CD4-positive, alpha-beta memory T cell (primary cell): ENCODE measurements at places on chromosomes 3 and 15. TPM values are rescaled to one million over a fixed set of nuclear protein-coding genes. Genes with fewer than 3 reads are reported as not detected.

The PCCB gene
- 12.4 TPM for total RNA-seq

The RASL12 gene
- not detected for total RNA-seq

DNA sequence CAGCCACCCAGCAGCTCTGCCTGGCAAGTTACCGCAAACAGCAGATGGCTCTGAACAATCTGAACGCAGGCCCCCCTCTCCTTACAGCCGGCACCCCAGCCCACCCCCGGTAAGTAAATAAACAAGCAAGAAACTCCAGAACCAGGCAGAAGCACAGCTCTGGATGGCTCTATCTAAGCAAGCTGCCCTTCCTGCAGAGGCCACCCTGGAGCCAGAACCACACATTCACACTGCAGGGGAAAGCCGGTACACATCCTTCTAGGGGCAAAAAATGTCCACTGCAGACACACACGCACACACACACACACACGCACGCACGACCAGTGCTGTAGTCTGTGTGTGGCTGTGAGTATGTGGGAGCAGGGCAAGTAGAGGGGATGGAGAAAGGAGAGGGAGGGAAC lies 63.9 kb downstream of the ADCY5 start:
- DNase-seq, result no peak

GRCh38 chr3:104397713-104398112 lies 969.0 kb upstream of the ALCAM start:
- DNase-seq, result no peak

DNA sequence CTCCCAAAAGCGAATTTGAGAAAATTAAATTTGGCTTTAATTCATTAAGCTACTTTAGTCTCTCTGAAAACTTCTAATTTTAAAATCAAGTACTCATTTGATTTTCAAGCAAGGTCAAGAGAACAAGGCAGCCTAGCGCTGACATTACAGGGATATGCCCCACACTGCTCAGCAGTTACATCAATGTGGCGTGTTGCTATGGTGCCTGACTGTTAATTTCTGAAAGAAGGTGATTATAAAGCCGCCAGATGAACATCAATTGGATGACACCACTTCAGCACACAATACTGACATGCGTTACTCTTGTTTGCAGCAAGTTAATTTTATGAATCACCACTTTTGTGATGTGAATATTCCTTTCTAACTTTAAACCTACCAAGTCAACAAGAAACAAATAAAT lies 284.4 kb downstream of the FOXP1 start:
- DNase-seq, result no peak
